ENCODE measurements at places on chromosomes 4 and X.
A peak's percentile ranks its signal among the peaks of the same experiment; 100 is the strongest.

DNA sequence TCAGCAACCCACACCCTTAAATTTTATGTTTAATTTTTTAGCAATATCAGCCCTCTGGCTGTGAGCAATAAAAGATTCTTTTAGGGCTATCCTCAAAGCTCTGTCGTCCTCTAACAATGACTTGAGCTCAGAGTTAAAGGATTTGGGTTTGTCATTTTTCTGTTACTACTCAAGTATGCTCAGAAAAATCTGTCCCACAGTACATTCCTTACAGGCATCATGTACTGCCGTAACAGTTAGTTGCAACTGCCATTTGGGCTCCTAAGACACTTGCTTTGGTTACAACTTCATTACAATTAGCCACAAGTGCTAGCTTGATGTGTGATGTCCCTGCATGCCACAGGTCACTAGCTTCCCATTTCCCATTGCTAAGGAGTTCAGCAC is 33.2 kb downstream of the COQ2 start:
- no peak for DNase-seq

- no peak for DNase-seq
Observed at GRCh38 chr4:169756971-169757574, 671 bp downstream of the HPF1 start.

DNA sequence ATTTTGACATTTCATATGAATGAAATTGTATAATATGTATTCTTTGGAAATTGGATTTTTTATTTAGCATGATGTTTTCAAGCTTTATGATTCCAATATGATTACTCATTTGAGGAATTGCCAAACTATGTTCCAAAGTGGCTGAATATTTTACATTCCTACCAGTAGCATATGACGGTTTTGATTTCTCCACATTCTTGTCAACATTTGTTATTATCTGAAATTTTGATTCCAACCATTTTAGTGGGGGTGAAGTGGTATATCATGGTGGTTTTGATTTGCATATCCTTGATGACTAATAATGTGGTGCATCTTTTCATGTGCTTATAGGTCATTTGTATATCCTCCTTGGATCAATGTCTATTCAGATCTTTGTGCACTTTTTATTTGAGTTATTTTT is 2.6 kb upstream of the BEX1 start:
- no peak for DNase-seq

- DNase-seq, result no peak
Observed at GRCh38 chr4:160129439-160129838, 1026.6 kb downstream of the RAPGEF2 start.

DNA sequence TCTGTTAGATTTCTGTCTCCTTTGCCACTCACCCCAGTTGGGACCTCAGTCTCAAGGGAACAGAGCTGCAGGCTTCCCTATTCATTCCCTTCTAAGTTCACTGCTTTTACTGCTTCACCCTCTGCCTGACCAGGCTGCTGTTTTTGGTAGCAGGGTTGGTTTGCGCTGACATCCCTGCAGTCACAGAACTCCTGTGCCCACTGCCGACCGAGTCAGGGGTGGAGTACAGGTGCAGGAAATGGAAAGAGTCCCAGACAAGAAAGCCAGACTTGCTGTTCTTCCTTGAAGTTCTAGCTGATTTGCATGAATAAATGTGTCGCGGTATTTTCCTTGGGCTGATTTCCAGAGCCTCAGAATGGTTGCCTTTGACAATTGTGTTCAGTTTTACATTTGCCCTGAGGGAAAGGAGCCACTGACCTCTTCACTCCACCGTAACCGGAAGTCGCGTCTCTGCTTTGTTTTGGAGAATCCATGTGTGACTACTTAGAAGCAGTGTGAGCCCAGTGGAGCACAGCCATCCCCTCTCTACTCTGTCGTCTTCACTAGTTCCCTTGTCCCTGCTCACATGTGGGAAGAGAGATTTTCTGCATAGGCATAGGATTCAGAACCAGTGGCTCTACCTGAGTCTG is 84.8 kb downstream of the TNIP2 start:
- peak; percentile 7 for DNase-seq

GRCh38 chr4:186932631-186933187 is 209.1 kb upstream of the FAT1 start:
- peak; percentile 65 for DNase-seq

DNA sequence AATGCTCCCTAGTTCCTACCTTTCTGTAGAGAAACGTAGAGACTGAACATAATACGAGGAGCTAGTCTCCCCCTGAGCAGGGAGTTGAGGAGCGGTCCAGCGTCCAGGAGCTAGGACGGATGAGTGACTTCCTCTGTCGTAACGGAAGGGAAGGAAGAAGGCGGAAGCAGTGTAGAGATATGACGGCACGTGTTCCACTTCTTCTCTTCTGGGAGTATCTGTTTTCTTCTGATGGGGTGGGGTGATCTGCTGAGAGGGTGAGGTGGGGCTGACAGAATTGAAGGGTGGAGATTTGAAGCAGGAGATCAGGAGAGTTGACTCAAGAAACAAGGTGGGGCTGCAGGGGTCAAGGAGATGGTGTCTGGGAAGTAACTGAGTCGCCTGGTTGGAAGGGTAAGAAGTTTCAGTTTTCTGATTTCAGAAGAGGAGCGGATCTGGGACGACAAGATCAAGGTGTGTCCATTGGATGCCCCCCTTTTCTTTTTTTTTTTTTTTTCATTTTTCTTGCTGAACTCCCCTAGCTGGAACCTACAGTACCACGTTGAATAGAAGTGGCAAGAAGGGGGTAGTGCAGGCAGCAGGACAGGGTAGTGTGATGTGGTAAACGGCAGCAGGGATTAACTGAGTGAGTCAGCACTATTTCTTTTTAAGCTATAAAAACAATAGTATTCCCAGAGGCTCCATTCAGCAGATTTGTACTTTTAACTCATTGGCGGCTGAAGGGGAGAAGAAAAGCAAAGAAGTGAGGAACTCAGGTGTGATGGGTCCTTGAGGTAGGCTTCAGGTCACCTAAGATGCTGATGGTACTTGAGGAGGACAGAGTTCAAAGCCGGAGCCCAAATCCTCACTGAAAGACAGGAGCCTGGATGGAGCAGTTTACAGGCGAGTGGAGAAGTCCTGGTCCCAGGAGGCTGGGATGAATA is 50.8 kb upstream of the SETD7 start:
- no peak for DNase-seq

- peak; percentile 79 for DNase-seq
Observed at GRCh38 chr4:99300934-99301333, 10.1 kb upstream of the ADH1A start.

GRCh38 chr4:108965016-108965415 is 202.2 kb upstream of the ETNPPL start:
- DNase-seq, result peak; percentile 41

- no peak for DNase-seq
Observed at GRCh38 chr4:8245884-8246833, 23.4 kb upstream of the HTRA3 start.

- no peak for DNase-seq
Observed at GRCh38 chrX:147803948-147804347, 107.8 kb upstream of the FMR1 start.

DNA sequence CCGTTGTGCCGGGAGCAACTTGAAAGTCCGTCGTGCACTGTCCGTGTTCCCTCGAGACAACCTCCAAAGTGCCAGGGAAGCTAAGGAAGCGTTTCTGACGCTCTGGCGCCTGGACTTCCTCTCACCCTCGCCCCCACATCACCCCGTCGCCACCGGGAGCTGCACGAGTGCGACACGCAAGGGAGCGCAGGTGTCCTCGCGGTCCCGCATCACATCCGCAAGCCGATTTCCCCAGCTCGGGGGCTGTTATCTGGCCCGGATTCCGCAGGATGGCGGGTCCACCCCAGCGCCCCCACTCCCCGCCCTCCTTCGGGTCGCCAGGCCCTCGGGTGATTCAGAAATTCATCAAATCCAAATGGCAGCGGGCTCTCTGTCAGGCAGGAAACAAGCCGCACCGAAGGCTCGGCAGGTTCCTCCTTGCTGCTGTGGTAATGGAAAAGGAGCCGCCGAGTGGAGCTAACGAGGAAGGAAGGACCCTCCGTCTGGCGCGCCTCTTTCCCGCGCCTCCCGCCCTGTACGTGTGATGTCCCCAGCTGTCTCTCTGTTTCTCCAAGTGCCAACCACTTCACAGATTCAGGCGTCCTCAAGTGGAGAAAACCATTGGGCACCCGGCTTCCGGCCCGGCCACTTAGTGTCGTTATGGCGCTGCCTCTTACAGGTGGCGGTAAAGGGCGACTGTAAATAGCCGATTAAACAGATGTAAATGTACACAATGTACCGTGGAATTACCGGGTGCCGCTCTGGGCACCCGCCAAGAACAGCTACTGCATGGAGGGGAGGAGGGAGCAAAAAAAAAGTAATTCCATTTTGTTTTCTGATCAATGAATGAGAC is 921 bp upstream of the SETD7 start:
- no peak for DNase-seq

- DNase-seq, result no peak
Observed at GRCh38 chr4:8045909-8046308, 106.2 kb upstream of the AFAP1 start.

DNA sequence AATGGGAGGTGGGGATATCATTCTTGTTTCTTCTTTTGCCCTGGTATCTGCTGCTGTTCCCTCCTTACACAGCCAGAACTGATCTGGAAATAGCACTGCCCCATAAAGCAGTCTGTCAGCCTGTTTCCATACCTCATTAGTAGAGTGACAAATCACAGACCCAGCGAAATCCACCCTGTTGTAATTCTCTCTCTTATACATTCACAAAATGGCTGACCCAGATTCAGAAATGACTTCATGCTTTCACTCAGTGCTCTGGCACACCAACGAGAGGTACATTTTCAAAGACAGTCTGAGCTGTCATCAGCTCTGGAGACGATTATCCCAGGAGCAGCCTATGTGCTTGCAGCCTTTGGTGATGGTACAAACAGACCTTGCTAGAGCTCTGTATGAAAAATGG is 164.6 kb downstream of the AFF2 start:
- DNase-seq, result no peak

GRCh38 chrX:105375816-105376215 is 155.3 kb upstream of the TEX13A start:
- no peak for DNase-seq

GRCh38 chrX:9374555-9374954 is 90.3 kb upstream of the TBL1X start:
- no peak for DNase-seq

DNA sequence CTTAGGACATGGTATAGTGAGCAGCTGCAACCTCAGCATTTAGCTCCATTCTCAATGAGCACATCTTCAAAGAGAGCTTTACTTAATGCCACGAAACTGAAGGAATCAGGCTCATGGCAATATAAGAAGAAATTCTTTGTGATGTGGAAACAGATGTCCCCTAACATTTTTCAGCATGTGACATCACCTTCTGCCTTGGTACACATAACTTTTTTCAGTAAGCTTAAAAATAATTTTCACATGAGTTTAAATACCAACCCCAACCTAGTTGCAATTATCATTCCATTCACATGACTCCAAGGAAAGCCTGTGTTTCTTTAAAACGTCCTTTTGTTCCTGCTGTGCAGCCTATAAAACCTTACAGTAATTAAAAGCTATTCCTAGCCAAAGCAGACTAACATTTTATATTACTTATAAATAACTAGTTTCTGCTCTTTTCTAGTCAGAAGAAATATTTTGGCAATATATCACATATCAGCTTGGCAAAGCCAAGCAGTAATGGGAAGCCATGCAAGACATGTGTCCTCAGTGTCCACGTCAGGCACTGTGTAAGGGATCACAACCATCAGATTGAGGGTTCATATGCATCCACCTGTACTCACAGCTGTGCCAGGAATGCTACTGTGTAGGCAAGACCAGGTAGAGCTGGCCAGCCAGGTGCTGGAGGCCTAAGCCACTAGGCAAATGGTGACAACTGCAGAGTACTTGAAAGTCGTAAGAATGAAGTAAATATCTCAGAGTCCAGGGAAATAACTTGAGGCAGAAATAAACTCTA is 466.6 kb downstream of the INPP4B start:
- DNase-seq, result no peak

DNA sequence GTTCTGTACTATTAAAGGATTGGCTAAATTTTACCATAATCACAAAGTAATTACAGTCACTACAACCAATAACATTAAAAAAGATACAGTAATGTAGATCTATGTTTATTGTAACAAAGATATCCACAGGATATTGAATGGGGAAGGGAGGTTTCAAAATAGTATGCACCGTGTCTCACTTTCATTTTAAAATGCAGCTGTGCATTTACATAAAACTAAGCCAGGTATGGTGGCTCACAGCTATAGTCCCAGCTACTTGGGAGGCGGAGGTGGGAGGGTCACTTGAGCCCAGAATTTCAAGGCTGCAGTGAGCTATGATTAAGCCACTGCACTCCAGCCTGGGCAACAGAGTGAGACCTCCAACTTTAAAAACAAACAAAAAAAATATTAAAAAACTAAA is 8.5 kb downstream of the SRP72 start:
- DNase-seq, result no peak

DNA sequence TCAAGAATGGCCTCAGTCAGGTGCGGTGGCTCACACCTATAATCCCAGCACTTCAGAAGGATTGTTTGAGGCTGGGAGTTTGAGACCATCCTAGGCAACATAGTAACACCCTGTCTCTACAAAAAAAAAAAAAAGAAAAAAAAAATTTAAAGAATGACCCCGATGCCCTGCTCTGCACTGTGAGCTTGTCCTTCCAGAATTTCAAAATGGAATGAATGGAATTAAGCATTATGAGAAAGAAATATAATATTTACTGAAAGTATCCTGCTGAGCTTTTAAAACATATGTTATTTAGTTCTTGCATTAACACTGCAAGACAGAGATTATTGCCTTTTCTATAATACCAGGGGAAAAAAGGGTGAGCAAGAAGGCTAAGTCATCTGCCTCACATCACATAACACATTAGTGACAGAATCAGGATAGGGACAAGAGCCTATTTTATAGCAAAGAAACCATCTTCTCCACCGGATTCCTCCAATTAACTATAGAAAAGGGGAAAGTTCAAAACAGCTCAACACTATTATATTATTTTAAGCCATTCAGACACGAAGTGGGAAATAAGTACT is 41.9 kb upstream of the GAB1 start:
- no peak for DNase-seq

DNA sequence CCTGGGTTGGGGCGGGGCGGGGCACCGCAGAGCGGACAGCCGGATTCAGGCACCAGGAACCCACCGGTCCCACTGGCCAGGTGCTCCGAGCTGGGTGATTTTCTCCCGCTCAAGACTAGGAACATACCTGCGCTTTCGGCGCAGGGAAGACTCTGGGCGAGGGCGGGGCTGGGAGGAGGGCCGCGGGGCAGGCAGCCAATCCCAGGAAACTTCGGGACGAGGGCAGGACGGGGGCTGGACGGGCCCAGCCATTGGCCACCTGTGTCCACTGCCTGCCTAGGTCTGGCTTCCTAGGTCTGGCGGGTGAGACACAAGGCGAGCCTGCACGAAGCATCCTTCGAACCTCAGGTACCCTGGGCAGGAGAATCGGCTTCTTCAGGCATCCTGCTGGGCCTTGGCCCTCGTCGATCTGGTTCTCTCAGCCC is 274 bp upstream of the ERVMER34-1 start:
- DNase-seq, result peak; percentile 32

DNA sequence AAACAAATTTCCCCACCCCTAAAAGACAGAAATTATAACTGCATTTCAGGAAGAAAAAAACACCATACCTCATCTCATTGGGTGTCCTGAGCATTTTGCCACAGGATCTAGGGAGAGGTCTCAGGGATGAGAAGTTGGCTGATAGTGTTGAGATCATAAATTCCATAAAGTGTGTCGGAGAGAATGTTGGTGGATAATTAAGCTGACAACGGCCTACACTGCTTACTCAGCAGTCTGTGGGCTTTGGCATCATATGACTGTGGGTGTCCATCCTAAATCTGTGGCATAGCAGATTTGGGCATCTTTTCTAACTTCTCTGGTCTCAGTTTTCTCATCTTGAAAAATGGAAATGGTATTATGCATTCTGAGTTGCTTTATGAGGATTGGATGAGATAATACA is 12.3 kb downstream of the CENPVL3 start:
- DNase-seq, result no peak

- DNase-seq, result no peak
Observed at GRCh38 chr4:51855751-51856150, 12.8 kb downstream of the DCUN1D4 start.
